ENCODE measurements at places on chromosomes 2 and 18. TPM values are rescaled to one million over a fixed set of nuclear protein-coding genes. Genes with fewer than 3 reads are reported as not detected.

The GDF7 gene
- 0.13 TPM for polyA plus RNA-seq

The SLC19A3 gene
- polyA plus RNA-seq, result 8.4 TPM

The SPP2 gene
- not detected for polyA plus RNA-seq

The GAD1 gene
- 1.0 TPM for polyA plus RNA-seq

The TDRD15 gene
- polyA plus RNA-seq, result not detected

The CTAGE1 gene
- not detected for polyA plus RNA-seq

The WDCP gene
- polyA plus RNA-seq, result 18.0 TPM

The ATP5MC3 gene
- polyA plus RNA-seq, result 856 TPM

The TFCP2L1 gene
- polyA plus RNA-seq, result 1.5 TPM

The GPR155 gene
- 0.26 TPM for polyA plus RNA-seq

The ABCG5 gene
- not detected for polyA plus RNA-seq

The BUB1 gene
- 48.4 TPM for polyA plus RNA-seq

The TCF4 gene
- 57.8 TPM for polyA plus RNA-seq

The PLB1 gene
- polyA plus RNA-seq, result 0.08 TPM

The VWC2L gene
- polyA plus RNA-seq, result not detected

The EMILIN1 gene
- polyA plus RNA-seq, result 1.9 TPM

The SIGLEC15 gene
- 0.20 TPM for polyA plus RNA-seq

The TRIM43 gene
- polyA plus RNA-seq, result not detected

The DAW1 gene
- polyA plus RNA-seq, result 0.24 TPM

The ASAP2 gene
- 10.2 TPM for polyA plus RNA-seq

The AQP12B gene
- not detected for polyA plus RNA-seq

The CPO gene
- polyA plus RNA-seq, result 0.50 TPM

The NEB gene
- 1.5 TPM for polyA plus RNA-seq

The ESPNL gene
- 1.6 TPM for polyA plus RNA-seq

The CEBPZ gene
- polyA plus RNA-seq, result 19.1 TPM
